Activated T-helper 1 cell treated with anti-CD3 and anti-CD28 coated beads, Interleukin-2, amount 50 U/mL, for 16 hours (primary cell): ENCODE measurements at places on chromosomes 6 and 20.
A peak's percentile ranks its signal among the peaks of the same experiment; 100 is the strongest.

DNA sequence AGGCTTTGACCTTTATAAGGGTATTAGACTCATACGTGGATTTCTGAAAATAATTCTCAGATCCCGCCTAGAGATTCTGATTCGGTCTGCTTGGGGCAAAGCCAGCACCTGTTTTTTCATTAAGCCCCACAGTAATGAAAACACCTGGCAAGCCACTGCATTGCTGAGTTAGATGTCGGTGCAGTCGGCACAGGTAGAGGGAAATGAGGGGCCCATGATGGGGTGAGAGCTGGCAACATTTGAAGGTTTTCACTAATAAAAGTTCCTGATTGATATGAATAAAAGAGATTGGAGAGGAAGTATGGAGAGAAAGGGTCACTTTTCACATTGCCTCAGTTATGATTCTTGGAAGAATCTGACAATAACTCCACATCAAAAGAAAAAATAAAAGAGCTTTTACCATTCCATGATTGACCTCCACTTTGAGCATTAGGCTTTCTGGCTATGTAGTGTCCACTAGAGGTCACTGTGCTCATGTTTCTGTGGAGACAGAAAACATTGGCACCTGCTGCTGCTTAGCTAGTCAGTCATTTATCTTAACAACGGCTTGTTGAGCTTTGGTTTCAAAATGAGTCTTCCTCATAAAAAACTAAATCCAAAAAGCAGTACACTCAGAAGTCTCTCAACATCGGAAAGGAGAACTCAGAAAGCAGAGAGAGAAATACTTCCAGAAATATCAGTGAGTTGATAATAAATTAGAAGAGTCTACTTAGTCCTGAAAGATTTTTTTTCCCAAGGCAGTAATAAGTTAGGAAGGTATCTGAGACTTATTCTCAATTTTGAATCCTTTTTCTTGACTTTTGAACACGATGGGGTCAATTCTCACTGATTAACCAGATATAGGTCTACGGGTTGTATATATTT is 53.3 kb upstream of the KLHL31 start:
- no peak for DNase-seq

DNA sequence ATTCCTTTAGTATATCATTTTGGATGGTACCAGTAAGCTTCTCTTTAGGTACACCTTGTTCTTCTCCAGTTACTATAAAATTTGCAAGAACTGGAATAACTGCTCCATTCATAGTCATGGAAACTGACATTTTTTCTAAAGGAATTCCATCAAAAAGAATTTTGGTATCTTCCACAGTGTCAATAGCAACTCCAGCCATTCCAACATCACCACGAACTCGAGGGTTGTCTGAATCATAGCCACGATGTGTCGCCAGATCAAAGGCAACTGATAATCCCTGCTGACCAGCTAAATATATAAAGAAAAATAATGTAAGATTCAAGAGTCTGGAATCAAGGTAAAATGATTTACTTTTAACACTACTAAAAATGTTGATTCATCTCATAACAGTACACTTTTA is 5.3 kb downstream of the MMUT start:
- no peak for DNase-seq

- DNase-seq: no peak
These were observed at the start of gene OOEP for GRCh38 chr6:73369563-73369962. OOEP (minus strand) TSS chr6:73369897; CDS start chr6:73369792, 105 bp downstream.

DNA sequence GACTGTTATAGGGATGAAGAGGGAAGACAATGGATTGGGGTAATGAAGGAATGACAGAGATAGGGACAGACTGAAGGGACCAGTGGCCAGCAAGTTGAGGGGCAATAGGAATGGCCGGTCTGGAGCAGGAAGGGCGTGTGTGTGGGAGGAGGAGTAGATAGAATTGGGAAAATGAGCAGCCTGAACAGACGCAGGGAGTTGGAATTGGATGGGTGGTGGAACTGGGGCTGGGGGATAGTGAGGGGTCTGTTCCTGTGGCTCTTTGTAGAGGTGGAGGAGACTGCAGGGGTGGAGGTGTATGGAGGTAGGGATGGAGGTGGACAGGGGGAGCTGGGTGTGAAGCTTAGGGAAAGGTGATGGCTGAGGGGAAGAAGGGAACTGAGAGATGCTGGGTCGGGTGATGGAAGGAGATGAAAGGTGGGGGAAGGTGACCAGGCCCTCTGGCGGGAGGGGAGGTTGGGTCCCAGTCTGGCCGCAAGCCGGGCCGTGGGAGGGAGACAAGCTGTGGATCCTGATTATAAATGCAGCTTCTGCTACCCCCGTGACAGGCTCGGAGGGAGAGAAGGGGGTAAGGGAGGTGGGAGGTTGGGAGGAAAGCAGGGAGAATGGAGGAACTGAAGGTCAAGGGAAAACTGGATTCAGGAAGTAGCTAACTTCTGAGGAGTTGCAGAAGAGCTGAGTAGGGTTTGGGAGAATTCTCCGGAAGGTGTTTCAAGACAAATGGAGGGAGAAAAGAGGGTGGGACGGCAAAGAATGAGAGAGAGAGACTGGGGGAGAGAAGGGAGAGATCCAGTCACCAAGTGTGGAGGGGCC is 5.2 kb downstream of the SYNGAP1 start:
- no peak for DNase-seq

DNA sequence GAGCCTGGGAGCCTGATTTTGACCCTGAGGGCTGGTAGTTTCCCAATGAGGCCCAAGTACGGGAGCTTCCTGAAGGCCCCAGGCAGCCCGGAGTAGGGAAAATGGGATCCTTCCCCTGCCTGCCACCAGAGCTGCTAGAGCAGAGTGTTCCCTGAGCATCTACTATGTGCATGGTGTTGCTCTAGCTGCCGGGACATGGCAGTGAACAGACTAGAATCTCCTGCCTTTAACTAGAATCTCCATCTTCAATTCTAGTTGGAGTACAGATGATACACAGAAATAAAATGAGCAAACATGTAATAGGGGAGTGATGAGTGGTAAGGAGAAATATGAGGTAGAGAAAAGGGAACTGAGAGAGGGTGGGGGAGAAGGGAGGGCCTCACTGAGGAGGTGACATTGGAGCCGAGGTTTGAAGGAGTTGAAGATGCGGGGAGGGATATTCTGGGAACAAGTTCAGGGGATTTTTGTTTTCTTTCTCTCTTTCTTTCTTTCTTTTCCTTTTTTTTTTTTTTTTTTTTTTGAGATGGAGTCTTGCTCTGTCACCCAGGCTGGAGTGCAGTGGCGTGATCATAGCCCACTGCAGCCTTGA is 18.5 kb downstream of the VSTM2L start:
- DNase-seq: no peak

DNA sequence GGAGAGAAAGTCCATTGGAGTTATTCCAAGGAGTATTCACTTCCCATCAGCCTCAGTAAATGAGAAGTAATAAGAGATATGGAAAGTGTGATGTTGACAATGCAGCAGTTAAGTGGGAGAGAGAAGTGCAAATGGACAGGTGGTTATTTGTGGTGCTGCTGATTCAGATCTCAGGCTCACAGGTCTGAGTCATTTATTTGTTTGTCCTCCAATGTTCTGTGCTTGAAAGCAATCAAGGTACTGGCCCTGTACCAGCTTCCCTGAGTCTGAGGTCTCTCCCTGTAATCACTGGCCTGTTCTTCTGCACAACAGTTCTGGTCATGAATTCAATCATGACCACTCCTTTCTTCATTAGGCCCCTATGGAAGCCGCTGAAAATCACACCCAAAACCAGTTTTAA is 827.7 kb downstream of the MAFB start:
- DNase-seq: no peak

- DNase-seq: no peak
These were observed 113.6 kb downstream of the RFX6 start for GRCh38 chr6:116990679-116991078.

DNA sequence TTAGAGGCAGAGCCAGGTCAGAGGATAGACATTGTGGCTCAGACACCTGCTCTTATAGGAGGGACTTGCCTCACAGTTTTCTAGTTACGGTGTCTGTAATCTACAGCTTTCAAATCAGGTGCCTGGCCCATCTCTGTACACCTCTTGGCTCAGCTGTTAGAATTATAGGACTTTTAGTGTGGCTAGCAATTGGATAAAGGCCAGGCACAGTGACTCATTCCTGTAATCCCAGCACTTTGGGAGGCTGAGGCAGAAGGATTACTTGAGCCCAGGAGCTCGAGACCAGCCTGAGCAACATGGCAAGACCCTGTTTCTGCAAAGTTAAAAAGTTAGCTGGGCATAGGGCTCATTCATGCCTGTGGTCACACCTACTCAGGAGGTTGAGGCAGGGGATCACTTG is 20.0 kb downstream of the BRPF3 start:
- no peak for DNase-seq

- no peak for DNase-seq
These were observed 57.5 kb upstream of the NFATC2 start for GRCh38 chr20:51600016-51600420.

DNA sequence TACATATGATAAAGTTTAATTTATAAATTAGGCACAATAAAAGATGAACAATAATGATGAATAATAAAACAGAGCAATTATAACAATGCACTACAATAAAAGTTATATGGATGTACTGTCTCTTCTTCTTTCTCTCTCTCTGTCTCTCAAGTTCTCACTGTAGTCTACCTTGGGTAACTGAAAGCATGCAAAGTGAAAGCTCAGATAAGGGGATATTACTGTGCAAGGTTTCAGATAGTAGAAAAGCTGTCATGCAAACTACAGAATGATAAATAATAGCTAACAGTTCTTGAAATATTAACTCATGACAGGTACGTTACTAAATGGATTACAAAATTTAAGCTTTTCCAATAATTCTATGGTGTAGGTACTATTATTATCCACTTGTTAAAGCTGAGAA is 311.9 kb upstream of the PRDM1 start:
- no peak for DNase-seq

- no peak for DNase-seq
These were observed 201.7 kb upstream of the RREB1 start for GRCh38 chr6:6905961-6906518.

GRCh38 chr6:122028933-122029522 is 370.4 kb upstream of the HSF2 start:
- DNase-seq: no peak

- DNase-seq: no peak
These were observed 52.6 kb upstream of the MC3R start for GRCh38 chr20:56195946-56196345.

DNA sequence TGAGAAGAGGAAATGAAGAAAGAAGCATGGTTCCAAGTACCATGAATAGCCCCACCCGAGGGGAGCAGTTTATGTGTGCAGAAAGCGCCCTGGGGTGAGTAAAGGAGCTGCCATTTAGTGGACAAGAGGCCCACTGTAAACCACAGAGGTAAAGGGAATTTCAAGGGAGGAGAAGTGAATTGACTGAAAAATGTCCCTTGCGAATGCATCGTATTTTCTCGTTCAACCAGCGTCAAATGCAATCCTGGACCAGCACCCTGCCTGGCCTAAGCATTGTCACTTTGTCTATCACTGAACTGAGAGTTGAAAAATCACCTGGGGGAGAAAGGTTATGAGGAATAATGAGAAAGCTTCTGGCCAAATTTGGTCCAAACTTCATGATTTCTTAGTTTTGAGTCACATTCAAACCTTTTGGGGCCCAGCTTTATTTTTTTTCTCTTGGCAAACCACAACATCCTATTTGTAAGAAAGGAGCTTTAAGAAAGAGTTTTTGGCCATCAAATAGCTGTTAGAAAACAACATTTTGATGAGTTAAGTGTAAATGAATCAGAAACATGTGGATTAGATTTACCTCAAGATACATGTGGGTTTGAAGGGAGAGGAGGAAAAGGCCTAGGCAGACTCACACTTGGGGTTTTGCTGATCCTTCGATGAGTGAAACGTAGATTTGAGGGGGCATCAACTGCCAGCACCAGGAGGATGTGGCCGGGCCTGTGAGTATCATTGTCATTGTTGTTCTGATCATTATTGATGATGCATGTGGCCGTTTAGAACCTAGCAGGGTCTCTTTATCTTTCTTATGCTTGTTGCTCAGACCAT is 214.0 kb downstream of the CLIC5 start:
- DNase-seq: peak; percentile 2

GRCh38 chr6:155530219-155530834 is 74.7 kb upstream of the NOX3 start:
- no peak for DNase-seq

DNA sequence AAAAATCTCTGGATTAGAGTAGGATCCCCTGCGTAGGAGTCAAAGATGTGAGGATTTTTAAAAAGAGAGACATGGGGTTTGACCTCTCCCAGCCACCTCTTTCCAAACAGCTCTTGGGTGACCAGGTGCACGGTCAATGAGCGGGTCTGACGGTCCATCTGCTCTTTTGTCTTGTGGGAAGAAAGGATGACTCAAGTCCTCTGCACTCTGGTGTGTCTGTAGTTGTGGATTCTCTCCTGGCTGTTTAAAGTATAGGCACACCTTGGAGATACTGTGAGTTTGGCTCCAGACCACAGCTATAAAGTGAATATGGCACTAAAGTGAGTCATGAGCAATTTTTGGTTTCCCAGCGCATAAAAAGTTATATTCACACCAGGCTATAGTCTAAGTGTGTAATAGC is 209.8 kb downstream of the BMP7 start:
- DNase-seq: no peak

GRCh38 chr6:155078331-155078745 is 83.2 kb downstream of the TIAM2 start:
- DNase-seq: no peak

GRCh38 chr20:54267483-54268003 is 59.7 kb downstream of the PFDN4 start:
- DNase-seq: no peak

- no peak for DNase-seq
These were observed 90.5 kb downstream of the MAN1A1 start for GRCh38 chr6:119259027-119259426.

DNA sequence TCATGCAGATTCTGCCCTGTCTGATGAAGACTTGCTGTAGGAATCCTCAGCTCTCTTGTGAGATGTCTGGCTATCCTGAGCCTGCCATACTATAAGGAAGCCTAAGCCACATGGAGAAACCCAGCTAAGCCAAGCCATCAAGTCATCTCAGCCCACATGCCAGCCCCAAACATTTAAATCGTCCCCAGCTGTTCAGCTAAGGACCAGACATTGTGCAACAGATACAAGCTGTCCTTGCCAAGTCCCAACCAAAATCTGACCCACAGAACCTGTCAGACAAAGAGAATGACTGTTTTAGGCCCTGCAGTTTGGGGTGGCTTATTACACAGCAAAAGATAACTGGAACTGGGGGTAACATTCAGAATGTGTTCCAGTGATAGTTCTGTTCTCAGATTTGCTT is 36.8 kb upstream of the FOXC1 start:
- no peak for DNase-seq

DNA sequence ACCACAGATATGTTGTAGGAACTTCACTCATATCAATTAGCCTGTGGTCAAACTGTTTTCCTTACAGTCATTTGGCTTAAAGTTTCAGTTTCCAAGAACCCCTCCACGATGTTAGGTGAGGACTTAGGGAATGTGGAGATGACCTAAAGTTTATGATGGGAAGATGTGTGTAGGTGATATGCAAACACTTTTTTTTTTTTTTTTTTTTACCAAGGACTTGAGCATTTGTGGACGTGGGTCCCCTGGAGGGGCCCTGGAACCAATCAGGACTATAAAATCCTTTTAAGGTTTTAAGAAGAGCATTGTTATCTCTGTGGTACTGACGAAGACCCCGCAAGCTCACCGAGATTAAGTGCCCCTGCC is 478 bp upstream of the MTHFD1L start:
- no peak for DNase-seq
